Hematopoietic multipotent progenitor cell treated with erythropoietin and hydrocortisone succinate and interleukin-3 and kit ligand, for 6 days (in vitro differentiated cells): ENCODE measurements at places on chromosomes 3 and 15.
A peak's percentile ranks its signal among the peaks of the same experiment; 100 is the strongest.

DNA sequence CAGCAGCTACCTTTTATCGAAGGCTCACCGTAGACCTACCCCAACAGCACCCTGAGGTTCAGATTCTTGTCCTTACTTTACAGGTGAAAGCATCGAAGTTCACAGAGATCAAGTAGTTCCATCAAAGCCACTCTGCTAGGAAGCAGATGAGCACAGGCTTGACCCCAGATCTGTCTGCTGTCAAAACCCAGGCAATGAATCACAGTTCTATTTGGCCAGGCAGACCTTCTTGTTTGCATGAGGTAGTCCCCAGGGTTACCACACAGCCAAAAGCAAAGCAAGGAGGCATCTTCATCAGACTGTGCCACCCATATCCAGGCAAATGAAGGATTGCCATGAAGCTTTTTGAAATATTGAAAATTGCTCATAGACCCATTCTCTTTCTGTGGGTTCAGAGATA, 33.0 kb downstream of the HES1 start:
- no peak for DNase-seq

GRCh38 chr3:99013777-99014315, 112.4 kb upstream of the DCBLD2 start:
- peak; percentile 20 for DNase-seq

GRCh38 chr3:151845306-151845905, 28.0 kb upstream of the SUCNR1 start:
- DNase-seq, result no peak

GRCh38 chr3:126926684-126927400, 56.1 kb upstream of the PLXNA1 start:
- no peak for DNase-seq

GRCh38 chr3:189057369-189057768, 114.4 kb upstream of the TPRG1 start:
- DNase-seq, result no peak

DNA sequence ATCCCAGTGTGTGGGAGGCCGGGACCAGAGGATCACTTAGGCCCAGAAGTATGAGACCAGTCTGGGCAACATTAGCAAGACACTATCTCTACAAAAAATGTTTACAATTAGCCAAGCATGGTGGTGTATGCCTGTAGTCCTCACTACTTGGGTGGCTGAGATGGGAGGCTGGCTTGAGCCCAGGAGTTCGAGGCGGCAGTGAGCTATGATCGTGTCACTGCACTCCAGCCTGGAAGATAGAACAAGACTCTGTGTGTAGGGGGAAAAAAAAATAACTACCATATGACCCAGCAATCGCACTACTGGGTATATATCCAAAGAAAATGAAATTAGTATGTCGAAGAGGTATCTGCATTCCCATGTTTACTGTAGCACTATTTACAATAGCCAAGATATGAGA, 22.6 kb downstream of the RYK start:
- DNase-seq, result no peak

GRCh38 chr3:170848292-170848917, 21.6 kb downstream of the RPL22L1 start:
- peak; percentile 55 for DNase-seq

DNA sequence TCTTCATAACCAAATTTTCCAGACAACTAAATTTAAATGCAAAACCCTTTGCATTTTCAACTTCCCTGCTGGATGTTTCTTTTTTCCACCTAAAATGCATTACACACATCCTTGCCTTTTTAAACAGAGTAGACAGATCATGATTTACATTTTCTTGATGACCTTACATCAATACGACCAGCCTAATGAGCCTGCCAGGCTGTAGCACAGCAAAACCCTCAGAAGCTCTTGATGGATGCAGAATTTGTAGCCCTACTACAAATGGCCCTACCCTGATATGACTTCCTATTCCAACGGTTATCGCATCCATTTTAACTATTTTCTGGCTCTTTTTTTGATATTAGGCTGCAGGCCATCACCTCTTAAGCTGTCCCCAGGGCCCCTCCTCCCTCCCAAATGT, 66.3 kb downstream of the NTRK3 start:
- DNase-seq, result no peak

DNA sequence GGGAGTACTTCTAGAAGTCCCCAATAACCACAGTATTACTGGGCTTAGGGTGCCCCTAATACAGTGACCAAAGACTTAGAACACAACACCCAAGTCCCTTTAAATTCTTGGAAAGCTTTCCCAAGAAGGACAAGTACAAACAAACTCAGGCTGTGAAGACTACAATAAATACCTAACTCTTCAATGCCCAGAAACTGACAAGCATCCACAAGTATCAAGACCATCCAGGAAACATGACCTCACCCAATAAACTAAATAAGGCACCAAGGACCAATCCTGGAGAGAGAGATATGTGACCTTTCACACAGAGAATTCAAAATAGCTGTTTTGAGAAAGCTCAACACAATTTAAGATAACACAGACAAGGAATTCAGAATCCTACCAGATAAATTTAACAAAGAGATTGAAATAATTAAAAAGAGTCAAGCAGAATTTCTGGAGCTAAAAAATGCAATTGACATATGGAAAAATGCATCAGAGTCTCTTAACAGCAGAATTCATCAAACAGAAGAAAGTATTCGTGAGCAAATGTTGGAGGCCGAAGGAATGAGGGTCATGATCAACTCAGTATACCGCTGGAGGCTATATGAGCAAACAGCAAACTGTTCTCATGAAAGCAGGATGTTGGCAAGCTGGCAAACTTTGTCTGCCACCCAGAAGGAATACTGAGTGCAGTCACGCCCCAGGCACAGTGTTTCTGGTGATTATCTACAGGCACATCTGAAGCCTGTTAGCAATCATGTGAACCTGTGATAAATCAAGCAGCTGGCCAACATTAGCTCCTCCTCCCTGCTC, 87.0 kb upstream of the NECTIN3 start:
- no peak for DNase-seq

DNA sequence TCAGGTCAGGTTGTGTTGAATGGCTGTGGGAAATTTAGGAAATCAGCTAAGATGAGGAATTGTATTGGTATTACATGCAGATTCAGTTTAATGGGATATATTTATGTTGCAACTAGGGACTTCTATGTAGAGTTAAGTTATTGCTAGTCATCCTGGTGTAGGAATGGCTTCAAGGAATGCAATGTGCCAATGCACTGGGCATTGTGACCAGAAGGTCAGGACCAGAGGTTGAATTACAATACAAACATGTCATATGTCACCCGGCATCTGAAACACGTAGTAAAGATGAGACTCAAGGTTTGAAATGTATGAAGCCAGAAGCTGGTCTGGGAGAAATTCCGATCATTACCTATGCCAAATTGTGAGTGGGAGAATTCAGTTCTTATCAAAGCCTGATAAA, 11.7 kb upstream of the GAP43 start:
- DNase-seq, result no peak

DNA sequence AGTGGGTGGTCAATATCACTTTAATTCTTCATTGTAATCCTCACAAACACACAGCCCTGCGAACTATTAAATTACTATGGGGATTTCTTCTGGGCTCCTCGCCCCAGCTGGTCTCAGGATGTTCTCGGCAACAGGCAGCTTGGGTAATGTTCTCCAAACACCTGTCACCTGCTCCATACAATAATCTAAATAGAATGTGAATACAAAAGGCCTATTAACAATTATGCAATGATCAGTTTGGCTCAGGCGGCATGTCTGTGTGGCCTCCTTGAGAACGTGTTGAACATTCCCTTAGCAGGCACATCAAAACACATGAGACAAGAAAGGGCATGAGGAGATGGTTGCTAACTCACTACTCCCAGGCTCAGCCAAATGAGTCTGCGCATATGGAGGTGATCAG, 158.6 kb upstream of the KBTBD8 start:
- no peak for DNase-seq

DNA sequence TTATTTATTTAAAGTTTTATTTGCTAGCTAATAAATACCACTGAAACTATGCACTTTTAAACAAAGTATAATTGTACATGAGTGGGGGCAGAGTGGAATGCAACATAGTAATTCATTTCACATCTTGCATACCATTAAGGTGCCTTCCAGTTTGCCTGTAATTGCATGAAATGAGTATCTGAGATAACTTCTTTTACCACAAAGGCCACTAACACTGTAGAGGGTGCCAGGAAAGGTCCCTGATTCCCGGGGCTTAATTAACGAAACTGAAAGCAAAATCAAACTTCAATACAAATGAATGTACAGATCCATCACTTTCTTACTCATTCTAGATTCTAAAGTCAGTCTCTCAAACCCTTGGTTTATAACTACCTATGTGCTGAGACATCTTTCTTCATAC, 2.1 kb downstream of the CD47 start:
- DNase-seq, result peak; percentile 77

DNA sequence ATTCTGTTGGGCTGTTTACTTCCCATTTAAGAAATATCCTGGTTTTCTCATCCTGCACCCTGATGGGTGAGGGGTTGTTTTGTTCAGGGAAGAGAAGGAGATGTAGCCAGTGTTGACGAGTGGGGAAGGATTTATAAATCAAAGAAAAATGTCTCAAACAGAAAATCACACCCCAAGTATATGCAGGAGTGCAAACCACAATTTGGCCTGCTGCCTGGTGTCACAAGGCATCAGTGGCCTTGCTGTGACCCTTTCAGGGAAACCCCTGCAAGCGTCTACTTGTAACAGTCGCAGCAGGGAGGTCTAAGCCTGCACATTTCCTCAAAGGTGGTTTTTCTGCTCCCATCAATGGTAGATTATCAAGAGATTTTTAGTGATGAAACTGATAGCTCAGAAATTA, 132.6 kb upstream of the LRRN1 start:
- peak; percentile 6 for DNase-seq

DNA sequence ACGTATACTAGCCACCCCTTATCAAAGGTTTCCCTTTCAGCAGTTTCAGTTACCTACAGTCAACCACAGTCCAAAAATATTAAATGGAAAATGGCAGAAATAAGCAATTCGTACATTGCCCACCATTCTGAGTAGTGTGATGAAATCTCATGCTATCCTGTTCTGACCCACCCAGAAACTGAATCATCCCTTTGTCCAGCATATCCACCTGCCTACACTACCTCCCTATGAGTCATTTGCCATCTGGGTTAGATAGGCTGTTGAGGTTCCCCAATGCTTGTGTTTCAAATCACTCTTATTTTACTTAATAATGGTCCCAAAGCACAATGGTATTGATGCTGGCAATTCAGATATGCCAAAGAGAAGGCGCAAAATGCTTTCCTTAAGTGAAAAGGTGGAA, 15.3 kb upstream of the PHC3 start:
- DNase-seq, result no peak

- DNase-seq, result peak; percentile 32
Measured at GRCh38 chr3:25820366-25820765, 30.5 kb downstream of the OXSM start.

DNA sequence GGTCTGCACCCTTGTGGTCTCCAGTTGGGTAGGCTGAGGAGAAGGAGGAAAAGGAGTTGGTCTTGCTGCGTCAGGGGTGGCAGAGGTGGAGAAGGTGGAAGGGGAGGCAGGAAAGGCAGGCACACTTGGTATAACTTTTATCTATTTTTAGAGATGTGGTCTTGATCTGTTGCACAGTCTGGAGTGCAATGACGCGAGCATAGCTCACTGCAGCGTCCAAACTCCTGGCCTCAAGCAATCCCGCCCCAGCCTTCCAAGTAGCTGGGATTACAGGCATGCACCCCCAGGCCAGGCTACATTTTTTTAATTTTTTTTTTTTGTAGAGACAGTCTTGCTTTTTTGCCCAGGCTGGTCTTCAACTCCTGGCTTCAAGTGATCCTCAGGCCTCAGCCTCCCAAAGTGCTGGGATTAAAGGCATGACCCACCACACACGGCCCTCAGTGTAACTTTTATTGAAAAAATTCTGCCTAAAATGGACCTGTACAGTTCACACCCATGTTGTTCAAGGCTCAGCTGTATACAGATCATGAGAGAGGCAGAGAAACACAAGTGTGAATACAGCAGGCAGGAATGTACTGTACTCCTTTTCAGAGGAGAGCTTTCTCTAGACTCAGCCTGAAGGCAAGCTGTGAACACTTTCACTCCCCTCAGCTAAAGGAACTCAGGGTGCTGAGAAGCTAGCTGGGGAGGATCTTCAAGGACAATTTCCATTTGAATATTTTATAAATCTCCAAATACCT, 2.1 kb upstream of the RHOV start:
- no peak for DNase-seq

DNA sequence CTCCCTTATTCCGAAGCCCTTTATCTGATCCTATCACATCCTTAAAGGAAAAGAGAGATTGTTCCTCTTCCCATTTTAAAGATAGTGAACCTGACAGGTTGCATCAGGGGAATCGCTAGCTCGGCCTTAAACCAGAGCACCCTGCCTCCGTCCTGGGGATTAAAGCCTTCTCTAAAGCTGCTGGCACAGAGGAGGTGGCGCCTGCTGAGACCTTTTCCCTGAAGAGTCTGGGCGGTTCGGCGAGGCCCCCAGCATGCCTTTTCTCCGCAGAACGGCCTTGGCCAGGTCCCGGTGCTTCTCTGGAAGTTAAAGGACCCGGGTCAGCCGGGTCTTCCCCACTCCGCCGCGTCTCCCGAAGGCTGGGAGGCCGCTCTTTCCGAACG, 593 bp downstream of the FAM219B start:
- peak; percentile 57 for DNase-seq

GRCh38 chr3:159001711-159002110, 199.9 kb downstream of the MFSD1 start:
- DNase-seq, result no peak

GRCh38 chr15:98855067-98855814, 152.4 kb downstream of the PGPEP1L start:
- no peak for DNase-seq

- DNase-seq, result no peak
Measured at GRCh38 chr3:41482134-41482533, 282.8 kb downstream of the CTNNB1 start.

DNA sequence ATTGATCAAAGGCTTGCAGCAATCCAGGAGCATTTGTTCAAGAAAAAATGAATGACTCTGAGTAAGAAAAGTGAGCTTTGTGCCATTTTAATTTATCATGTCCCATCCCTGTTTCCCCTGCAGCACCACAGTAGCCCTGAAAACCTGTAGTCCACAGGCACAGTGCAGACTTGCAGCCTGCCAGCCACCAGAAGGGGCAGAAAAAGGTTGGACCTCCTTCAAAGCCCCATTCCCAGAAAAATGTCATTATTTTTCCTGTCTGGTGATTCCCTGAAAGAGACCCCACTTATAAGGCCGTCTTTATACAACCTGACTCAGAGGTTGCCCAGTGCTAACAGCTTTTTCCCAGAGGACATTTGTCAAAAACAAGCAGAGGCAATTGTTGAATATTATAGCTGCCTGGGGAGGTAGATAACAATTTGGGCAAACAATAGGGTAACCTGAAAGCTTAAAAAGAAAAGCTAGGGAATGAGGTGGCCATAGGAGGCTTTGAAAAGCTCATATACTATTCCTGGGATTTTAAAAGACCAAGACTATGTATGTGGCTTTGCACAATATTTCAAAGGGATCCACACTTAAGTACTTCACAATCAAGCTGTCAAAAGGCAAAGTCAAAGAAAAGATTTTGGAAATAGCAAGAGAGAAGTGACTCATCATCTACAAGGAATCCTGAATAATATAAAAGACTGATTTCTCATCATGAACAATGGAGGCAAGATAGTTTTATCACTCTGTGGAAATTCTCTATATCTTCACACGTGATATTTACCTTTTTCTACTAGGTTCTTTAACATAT, 136.8 kb upstream of the PLXNA1 start:
- no peak for DNase-seq

GRCh38 chr3:141876381-141876890, at the start of gene ATP1B3:
Gene ATP1B3 (plus strand): TSS chr3:141876643. CDS start chr3:141876802, 159 bp downstream.
- peak; percentile 86 for DNase-seq
